ENCODE measurements at places on chromosomes 1 and 21. TPM values are rescaled to one million over a fixed set of nuclear protein-coding genes. Genes with fewer than 3 reads are reported as not detected.

EPHB2 gene
- 35.7 TPM for total RNA-seq

GRCh38 chr1:171141688-171142415 is 43.2 kb upstream of the FMO2 start:
- DNase-seq = peak; percentile 70

DNA sequence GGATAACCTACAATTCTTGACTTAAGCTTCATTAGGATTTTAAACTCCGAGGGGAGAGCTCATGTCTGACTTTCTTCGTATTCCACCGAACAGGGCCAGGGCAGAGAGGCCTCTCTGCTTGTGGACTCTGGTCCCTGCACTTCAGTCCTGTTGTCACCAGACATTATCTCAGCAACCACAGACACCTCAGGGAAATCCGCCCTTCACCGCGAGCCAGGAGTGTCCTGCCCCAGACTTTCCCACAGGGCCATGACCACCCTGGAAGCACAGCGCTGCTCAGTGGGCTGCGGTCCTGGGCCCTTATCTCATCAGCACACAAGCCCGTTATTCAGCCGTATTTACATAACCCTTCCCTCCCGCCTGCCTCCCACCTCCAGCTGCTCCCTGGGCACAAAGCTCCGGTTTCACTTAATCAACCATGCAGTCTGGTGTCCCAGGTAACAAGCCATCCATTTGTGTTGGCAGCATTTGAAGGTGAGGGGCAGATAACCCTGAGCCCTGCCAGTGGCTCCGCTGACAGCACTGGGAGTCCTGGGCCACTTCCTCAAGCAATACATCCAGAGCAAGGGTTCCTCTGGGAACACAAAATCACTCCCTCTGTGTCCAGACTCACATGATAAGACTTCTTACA is 122.8 kb upstream of the RAB4A start:
- DNase-seq = no peak

- no peak for DNase-seq
Observed at GRCh38 chr21:16945580-16945979, 567.3 kb upstream of the CXADR start.

All from ovary (tissue), 10 donors.